ENCODE measurements at places on chromosomes 7 and 10.

GRCh38 chr7:143447466-143447865, 4.2 kb downstream of the TAS2R60 start:
- no peak for DNase-seq

- DNase-seq = peak; percentile 5
These were observed 232.7 kb downstream of the IMMP2L start for GRCh38 chr7:111329367-111330234.

DNA sequence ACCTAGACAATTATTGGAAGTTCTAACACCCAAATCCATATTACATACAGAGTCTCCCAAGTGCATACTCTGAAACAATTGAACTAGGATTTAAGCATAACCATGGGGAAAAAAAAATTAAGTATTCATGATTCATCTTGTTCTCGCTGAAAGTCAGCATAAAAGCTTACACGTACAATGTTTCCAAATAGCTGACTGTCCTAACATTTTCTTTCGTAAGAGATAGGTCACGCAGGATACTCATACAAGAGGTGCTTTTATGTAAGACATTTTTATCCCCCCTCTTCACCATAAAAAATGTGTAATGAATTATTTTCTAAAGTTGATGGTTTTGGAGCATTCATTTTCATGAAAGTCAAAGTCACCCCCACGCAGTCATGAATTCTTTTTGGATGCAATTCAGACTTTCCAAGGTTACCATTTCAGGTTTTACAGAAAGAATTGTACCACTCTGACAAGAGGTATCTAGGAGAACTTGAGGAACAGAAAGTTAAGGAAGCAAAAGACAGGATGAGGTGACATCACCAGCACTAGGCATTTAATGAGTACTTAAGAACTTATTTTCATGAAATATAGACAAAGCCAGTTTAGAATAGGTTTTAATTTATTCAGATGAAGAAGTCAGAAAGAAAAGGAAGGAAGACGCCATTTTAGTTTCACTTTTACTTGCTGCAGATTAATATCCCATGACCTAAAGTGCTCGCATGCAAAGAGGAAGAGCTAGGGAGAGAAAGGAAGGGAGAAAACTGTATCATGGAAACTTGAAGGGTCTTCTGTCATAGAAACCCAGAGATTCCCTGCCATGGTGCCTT, 55.8 kb downstream of the TMEM26 start:
- DNase-seq = peak; percentile 21

DNA sequence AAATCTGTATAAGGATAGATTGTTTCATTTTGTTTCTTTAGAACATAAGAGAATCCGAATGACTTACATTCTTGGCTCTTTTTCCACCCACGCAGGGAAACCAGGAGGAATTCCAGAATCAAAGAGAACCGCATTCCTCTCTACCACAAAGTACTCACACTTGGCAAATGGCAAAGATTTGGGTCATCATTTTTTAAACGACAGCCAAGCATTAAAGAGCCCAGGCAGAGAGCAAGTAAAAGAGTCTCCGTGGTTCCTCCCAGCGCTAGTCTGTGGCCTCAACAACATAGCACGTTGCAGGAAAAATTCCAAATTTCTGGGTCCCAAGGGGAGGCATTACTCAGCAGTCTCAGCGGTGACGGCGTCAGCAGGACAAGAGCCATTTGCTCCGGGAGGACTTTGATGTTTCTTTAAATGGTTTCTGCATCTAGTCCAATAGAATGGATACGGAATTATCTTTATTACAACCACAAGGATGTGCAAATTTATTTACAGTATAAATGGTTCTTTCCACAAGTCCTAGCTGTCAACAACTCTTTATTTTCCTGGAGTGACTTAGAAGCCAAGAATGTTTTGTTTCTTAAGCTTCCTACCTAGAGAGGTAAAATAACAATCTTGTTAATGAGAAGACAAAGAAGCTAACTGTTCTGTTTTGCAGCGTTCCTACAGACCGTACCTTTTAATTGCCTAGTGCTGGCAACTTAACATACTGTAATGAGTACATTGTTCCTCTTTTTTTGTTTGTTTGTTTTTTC, 232.5 kb downstream of the SKIDA1 start:
- peak; percentile 94 for DNase-seq

DNA sequence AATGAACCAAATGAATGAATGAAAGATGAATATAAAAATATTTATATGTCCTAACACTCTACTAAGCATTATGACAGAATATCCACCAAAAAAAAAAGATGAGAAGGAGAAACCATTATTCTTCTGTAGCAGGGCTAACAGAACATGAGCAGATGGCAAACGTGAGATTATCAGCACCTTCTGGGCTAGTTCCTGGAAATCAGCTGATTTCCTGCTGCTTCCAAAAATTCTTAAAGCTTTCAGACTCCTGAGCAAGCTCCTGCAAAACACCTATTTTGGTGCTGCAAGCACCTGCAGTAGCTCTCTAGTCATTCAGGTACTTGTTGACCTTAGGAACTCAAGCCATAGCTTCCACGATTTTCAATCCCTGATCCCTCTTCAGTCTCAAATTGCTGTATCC, 51.8 kb downstream of the NPSR1 start:
- DNase-seq = no peak

DNA sequence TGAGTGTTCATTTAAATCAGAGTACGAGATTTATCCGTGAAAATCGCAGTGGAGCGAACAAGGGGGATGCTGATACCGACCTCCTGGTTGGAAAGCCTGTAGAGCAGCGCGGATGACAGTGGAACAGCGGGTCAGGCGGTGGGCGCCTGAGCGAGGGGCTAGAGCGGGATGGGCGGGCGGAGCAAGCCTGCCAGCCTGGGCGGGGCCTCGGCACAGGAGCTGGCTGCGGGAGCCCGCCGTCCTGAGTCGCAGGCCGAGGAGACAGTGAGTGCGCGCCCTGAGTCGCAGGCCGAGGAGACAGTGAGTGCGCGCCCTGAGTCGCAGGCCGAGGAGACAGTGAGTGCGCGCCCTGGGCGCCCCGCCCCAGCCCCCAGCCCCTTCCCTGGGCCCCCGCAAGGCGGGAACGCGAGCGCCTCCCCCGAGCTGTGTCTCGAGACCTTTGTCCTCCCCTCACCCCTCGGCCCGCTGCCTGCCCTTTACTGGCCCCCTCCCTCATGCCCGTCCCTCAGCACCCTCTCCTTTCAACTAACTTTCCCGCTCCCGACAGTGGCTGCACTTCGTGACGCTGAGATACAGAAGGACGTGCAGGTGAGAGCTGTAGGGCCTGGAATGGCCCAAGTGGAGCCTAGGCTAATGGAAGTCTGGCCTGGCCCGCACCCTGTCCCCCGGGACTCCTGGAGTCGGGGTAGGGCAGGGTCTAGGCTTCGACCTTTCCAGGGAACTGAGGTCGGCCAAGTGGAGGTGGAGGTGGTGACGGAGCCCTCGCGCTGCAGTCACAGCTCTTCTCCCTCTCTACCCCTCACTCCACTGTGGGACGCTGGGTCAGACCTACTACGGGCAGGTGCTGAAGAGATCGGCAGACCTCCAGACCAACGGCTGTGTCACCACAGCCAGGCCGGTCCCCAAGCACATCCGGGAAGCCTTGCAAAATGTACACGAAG, at the start of gene AS3MT:
AS3MT (plus strand) TSS at position 213 of the 941 bp plus-strand sequence; CDS start at position 336, 123 bp downstream.
- DNase-seq = peak; percentile 45

GRCh38 chr10:117427356-117427755, 52.1 kb upstream of the PDZD8 start:
- no peak for DNase-seq

DNA sequence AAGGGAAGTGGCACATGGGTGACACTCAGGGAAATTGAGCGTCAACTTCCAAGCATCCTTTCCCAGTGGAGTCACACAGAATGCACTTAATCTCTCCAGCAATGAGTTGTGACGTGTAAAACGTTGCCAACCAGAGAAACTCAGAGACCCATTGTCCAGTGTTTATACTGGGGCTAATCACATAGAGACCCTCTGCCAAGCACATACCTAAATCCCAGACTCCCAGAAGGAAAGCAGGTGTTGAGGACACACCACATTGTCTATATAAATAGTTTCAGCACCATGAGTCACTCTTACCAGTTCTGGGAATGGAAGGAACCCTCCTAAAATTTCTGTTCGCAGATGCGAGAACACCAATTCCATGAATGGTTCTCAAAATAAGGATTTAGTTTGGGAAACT, 76.4 kb upstream of the BET1 start:
- no peak for DNase-seq

GRCh38 chr10:113859261-113859660, 4.8 kb downstream of the NHLRC2 start:
- no peak for DNase-seq

DNA sequence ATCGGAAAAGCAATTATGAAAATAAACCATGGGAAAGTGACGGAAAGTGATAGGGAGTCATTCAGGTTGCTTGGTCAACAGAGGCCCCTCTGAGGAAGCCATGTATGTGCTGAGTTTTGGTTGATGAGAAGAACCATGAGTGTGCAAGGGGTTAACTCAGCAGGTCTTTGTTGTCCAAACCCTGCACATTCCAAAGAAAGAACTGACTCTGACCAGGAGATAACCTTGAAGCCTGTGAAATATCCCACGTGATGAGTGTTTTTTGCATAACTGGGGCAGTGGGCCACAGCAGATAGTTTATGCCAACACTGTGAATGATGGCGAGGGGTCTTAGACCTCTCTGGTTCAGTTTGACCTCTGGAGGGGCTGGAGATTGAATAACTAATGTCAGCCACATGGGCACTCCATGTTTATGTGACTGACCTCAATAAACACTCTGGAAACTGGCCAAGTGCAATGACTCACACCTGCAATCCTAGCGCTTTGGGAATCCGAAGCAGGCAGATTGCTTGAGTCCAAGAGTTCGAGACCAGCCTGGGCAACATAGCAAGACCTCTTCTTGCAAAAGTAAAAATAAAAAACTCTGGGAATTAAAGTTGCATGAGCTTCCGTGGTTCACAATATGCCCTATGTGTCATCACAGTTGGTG, 154.0 kb upstream of the FOXK1 start:
- no peak for DNase-seq

GRCh38 chr10:1123198-1123597, 67.0 kb downstream of the WDR37 start:
- no peak for DNase-seq

DNA sequence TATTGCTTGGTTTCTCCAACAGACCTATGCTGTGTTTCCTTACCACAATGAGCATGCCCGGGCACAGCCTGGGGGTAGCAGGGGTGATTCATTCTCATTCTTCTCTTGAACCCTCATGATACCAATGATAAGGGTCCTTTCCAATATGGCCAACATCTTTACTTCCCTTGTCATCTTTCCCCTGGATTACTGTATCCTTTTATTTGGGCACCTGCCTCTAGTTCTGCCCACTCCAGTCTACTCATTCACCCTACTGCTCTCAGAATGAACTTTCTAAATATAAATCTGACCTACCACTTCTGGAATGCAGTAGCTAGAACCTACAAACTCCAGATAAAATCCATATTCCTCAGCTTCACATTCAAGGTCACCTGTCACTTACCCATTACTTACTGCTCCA, 26.4 kb upstream of the ITPRID1 start:
- no peak for DNase-seq

GRCh38 chr10:65142641-65143435, 1621.6 kb downstream of the REEP3 start:
- no peak for DNase-seq

- DNase-seq = no peak
These were observed 79.3 kb downstream of the CTTNBP2 start for GRCh38 chr7:117793976-117794375.

DNA sequence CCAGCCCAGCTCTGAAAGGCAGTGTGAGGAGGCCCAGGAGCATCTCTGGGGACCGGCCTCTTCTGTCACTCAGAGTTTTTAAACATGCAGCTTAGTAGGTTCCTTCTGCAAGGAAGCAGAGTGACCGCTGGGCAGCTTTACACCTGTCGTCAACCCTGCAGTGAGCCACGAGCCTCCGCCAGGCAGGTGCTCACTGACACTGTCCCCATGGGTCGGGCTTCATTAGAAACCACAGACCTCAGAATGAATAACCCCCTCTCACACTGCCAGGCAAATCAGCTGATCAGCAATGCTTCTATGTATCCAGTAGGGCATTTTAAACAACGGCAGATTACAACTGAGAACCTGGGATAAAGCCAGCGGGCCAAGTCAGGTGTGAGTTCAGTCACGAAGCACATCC, 106.1 kb downstream of the MAD1L1 start:
- DNase-seq = no peak
